ENCODE measurements at places on chromosomes 4 and X.

DNA sequence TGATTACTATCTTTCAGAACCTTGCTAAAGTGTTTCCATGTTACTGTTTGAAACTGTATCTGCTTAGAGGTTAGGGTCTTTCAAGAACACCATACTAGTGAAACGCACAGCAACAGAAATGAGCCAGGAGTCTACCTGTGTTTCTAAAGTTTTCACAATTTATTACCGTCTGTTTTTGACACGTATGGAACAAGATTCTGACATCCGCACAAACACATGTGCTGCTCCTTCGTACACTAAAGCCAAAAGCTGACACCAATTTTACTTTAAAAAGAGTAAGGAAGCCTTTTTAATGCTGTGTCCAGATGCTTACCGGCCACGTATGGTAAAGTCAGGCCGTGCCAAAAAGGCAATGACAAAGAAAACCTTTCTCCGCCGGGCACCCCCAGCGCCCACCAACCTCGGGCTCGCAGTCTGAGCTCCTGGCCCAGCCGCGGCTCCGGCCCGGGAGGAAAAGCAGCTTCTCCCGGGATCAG, 532 bp downstream of the RPS4X start:
- DNase-seq, result no peak

GRCh38 chr4:26736621-26737020, 124.0 kb upstream of the STIM2 start:
- DNase-seq, result no peak

DNA sequence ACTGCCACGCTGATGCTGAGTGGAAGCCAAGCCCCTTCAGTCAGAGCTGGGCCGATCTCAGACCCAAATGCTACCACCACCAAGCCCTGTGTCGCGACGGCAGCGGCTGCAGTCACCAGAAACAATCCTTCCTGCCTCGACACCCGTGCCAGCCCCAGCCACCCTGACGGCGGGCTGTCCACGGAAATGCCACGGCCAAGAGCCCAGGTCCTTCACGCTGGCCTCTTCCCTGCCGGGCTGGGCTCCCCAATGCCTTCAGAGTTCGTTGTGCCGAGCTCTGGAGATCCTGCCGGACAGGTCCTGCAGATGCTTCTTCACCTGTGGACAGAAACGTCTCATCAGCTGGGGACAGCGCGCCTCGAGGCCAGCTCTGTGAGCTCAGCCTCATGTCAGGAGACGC, 19.5 kb downstream of the LRPAP1 start:
- no peak for DNase-seq

DNA sequence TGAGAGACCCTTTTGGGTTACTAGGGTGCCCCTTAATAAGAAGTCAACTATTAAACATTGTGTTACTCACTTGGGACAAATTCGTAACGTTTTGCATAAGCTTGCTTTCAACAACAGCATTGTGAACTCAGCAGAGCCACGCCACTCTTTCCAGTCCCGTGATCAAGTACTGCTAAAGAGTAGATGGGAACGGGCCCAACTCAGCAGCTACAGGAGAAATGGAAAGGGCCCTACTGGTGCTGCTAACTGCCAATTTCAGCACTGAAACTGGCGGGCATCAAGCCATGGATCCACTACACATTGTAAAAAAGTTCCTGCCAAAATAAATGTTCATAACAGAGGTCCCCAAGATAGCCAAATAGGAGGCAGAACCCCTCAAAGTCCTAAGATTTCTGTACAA, 19.0 kb upstream of the DHX15 start:
- DNase-seq, result no peak

DNA sequence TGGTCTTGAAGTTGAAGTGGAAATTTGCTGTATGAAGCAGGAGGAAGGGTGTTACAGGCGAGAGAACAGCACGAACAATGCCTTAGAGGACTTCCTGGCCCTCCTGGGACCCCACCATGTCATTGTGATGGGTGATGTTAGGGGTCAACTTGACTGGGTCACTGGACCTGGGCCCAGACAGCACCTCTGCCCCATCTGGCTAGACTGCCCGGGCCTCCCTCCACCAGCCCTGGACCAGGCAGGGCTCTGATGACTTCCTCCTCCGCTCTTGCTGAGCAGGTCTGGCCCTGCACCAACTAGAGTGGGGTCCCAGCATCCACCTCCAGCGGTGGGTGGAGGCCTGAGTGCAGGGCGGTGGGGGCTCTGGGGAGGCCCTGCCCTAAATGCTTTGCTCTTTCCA, 48.9 kb upstream of the ADRA2C start:
- DNase-seq, result no peak

DNA sequence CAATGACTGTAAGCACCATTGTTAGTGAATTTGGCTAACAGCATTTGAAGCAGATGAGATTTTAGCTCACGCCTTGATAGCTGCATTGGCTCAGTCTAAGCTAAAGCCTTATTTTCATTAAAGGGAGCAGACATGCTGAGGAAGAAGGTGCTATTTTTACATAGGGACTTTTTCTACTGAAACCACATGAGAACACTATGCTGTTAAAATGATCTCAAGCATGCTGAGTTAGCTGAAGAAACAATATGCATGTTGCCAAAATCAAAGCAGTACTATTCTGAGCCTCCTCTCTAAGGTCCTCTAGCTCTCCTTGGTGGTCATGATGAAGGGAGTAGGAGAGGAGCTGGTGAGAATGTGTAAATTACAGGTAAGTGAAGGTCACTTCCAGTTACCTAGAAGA, 134.4 kb upstream of the JADE1 start:
- no peak for DNase-seq

GRCh38 chrX:68332201-68332731, 101.0 kb downstream of the OPHN1 start:
- no peak for DNase-seq

GRCh38 chrX:153349952-153350351, 16.0 kb downstream of the ZNF275 start:
- DNase-seq, result no peak

- DNase-seq, result no peak
Observed at GRCh38 chr4:131526686-131527085, 1622.4 kb upstream of the PCDH10 start.

Measured in stimulated activated CD8-positive, alpha-beta memory T cell treated with anti-CD3 and anti-CD28 coated beads, Interleukin-2, amount 100 ng/mL, for 1 hour (primary cell).